ENCODE measurements at places on chromosomes 12 and 14.

GRCh38 chr12:94170690-94171594, 22.6 kb downstream of the PLXNC1 start:
- no peak for DNase-seq

- DNase-seq: no peak
These were observed 54.2 kb upstream of the PTHLH start for GRCh38 chr12:28026701-28027100.

- DNase-seq: no peak
These were observed 14.7 kb downstream of the TMEM119 start for GRCh38 chr12:108582978-108583770.

DNA sequence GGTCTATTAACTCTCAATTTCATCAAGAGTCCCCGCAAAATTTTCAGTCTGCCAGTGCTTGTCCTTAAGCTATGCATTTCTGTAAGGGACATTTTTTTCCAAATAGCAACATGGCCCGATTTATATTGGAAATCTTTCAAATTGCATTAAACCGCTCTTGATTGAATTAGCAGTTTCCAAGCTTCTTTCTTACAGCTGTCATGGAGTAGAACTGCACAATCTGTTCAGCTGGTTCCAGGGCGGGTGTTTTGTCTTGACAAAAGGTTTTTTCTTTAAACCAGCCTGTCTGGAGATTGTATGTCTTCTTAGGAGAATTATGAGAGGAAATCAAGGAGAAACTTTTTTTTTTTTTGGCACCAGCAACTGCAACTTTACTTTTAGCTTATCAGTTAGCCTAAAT, 185.8 kb downstream of the ALG10B start:
- no peak for DNase-seq

- DNase-seq: no peak
These were observed 33.0 kb downstream of the SRRM4 start for GRCh38 chr12:119014368-119014767.

GRCh38 chr12:71556875-71557274, 106.8 kb downstream of the ZFC3H1 start:
- no peak for DNase-seq

DNA sequence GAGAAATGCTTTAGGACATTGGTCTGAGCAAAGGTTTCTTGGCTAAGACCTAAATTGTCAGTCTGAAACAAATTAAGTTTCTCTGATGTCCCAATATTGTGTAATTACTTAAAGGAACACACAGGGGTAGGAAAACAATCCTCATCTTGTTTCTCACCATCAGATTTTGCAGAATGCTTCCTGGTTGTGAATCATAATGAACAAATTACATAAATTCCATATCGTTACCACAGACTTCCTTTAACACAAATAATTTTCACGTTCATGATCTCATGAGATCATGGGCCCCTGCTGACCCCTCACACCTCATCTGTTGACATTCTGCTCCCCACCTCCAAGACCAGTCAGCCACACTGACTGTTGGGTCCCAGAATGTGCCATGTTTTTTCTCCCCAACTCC, 194.1 kb downstream of the MON2 start:
- no peak for DNase-seq

GRCh38 chr12:67677166-67677565, 28.6 kb downstream of the DYRK2 start:
- DNase-seq: no peak

- DNase-seq: no peak
These were observed 23.3 kb downstream of the STXBP6 start for GRCh38 chr14:25026476-25027137.

DNA sequence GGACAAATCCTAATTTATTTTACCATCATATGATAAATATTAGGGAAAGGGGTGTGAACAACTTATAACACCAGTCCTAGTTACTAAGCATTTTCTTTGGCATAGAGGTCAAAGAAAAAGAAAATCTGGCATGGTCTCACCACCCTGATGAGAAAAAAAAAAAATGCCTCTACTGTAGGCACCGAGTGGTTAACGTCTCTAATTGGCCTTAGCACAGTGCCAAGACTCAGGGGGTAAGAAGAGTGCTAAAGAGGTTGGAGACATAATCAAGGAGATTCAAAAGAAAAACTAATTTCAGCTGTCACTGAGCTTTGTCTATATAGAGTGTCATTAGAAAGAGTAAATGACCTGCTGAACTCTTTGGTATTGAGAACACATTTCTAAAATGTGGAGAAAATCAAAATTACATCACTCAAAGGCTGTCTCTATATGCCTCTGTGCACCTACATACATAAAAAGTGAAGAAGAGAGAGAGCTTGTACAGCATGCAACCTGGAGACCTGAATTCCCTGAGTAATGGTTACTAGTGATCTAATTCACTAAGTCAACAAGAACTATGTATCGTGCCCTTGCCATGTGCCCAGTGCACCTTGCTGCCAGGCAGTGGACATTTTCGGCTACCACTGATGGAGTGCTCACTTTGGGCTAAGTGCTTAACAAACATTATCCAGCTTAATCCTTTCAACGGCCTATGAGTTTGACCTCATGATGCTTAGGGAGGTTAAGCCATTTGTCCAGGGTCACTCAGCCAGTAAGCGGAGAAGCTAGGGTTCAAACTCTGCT, 113.8 kb upstream of the G2E3 start:
- DNase-seq: no peak

DNA sequence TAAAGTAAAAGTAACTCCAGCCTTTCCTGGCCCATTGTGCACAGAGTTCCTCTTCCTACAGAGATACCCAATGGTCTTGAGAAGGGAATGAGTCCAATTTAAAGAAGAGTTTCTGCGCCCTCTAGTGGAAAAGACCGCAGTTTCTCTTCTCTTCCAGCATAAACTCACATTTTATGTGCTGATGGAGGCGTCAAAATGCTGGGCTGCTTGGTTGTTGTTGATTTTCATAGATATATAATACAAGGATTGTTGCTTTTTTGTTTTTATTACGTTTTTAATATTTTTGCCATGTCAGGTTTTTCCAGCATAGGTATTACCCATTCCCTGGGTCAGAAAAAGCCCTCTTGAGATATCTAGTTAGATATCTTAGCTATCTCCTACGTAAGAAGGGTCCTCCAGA, 356.9 kb upstream of the STXBP6 start:
- no peak for DNase-seq

DNA sequence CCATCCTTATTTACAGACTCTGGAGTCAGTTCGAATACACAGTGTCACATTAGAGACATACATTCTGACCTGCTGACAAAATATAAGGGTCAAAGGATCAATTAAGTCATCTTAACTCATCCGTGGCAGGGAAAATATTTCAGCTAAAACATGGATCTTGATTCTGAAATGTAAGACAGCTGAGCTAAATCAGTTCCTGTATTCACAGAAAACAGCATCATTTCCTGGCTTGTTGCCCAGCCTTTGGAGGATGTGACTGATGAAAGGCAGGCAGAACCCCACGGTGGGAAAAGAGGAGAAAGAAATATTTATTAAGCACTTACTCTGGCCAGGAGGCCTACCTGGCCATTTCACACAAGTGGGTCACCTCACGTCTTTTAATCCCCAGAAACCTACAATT, 101.9 kb downstream of the GAS2L3 start:
- DNase-seq: no peak

DNA sequence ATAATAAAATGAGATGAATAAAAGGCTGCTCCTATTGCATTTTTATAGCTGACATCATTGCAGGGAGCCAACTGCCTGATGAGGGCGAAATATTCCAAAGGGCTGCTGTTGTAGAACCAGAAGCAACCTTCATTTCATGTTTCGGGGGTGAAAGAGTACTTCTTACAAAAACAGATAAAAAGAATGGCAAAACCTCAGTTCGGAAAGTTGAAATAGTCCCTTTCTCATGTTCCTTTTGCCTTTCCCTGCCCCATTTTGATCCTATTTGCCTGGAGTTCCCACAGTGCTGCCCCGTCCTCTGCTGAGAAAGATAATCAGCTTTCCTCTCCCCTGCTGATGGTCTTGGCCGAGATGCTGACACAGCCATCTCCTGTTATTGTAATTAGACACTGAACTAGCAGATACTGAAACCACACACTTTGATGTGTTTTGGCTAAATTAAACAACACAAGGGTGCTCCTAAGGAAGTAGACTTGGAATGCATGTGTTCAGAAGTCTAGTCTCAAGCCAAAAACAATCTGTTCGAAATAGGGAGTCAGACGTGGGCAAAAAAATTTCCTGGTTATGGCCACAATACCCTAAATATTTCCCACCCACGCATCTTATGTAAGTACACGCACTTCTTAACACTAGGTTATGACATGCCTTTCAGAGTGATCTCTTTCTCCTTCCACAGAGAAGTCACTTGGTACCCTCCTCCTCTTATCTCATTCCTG, 117.2 kb downstream of the PPM1H start:
- no peak for DNase-seq

DNA sequence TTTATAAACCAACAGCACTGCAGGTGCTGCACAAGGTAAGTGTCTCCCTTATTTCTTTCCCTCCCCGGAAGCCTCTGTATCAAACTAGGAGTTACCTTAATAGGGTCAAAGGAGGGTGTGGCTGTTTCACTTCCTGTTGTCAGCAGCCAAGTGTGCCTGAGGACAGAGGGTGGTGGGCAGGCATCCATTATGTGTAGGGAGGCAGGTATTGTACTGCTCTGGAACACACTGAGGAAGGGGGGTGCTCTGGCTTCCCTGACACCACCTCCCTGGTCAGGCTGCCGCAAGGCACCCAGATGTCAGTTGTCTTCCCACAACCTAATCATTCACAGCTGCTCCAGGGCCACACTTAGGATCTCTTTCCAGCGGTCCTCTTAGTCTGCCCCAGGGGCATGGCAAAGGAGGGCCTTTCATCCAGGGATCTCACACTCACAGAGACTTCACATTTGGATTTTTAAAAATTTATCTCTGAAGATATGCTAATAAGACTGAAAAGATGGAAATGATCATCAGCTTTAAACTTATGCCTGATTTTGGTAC, 132.0 kb upstream of the ARHGAP5 start:
- no peak for DNase-seq

DNA sequence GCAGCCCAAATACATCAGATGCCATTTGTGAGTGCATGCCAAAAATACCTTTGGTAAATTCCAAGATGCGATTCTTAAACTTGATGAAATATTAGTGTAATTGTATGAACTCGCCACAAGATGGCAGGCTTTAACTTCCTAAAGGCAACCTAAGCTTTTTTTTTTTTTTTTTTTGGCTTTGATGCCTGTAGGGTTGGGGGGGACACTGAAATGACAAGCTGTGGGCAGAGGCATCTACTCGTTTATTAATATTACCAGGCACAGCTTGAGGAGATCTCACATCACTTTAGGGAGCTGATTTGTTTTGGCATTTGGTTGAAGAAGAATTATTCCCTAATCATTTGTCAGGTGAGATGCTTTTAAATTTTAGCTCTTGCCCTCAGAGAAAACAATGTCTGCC, 126.7 kb upstream of the CCDC196 start:
- DNase-seq: no peak

DNA sequence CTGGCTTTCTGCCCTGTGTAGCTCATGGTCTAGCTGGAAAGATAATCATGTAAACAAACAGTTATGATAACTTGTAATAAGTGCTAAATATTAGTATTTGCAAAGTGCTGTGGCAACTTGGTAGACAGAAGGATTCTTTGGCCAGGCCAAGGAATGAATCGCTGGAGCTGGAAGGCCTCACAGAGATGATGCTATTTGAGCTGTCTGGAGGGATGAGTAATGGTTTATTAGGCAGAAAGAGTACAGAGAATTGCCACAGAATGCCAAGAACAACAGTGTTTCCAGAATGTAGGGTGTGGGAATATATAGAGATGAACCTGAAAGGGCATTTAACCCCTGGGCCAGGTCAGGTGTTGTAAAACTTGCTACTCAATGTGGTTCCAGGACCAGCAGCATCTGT, 27.6 kb downstream of the OTX2 start:
- DNase-seq: no peak

- DNase-seq: no peak
These were observed 175.8 kb upstream of the ATP2B1 start for GRCh38 chr12:89884416-89884898.

- no peak for DNase-seq
These were observed 3.7 kb downstream of the CLEC4A start for GRCh38 chr12:8127138-8127537.

- DNase-seq: no peak
These were observed 8.7 kb downstream of the ZCCHC8 start for GRCh38 chr12:122491991-122492390.

Measured in stimulated activated CD4-positive, alpha-beta T cell treated with anti-CD3 and anti-CD28 coated beads, Interleukin-4, amount 100 ng/mL, for 1 hour (primary cell).